ENCODE measurements at places on chromosomes 16 and 17. TPM values are rescaled to one million over a fixed set of nuclear protein-coding genes. Genes with fewer than 3 reads are reported as not detected.

SPATA22 gene
- 1.8 TPM for total RNA-seq

ABCA3 gene
- total RNA-seq: 0.55 TPM

PPP1R27 gene
- not detected for total RNA-seq

ZNF205 gene
- 11.8 TPM for total RNA-seq

KRT32 gene
- not detected for total RNA-seq

SLFN13 gene
- 1.1 TPM for total RNA-seq

PABPN1L gene
- not detected for total RNA-seq

SRP68 gene
- 45.7 TPM for total RNA-seq

NGFR gene
- total RNA-seq: 0.18 TPM

CFAP119 gene
- 2.4 TPM for total RNA-seq

PPL gene
- total RNA-seq: 5.4 TPM

All from smooth muscle cell of bladder (primary cell).